ENCODE measurements at places on chromosomes 4 and X. TPM values are rescaled to one million over a fixed set of nuclear protein-coding genes. Genes with fewer than 3 reads are reported as not detected.
A peak's percentile ranks its signal among the peaks of the same experiment; 100 is the strongest.

- DNase-seq, result no peak
These were observed 1.7 kb upstream of the PCDH10 start for GRCh38 chr4:133147286-133147821.

MAGEA8 gene
- not detected for total RNA-seq

DMP1 gene
- not detected for total RNA-seq

- DNase-seq, result no peak
These were observed 837 bp downstream of the CITED1 start for GRCh38 chrX:72304877-72305276.

DNA sequence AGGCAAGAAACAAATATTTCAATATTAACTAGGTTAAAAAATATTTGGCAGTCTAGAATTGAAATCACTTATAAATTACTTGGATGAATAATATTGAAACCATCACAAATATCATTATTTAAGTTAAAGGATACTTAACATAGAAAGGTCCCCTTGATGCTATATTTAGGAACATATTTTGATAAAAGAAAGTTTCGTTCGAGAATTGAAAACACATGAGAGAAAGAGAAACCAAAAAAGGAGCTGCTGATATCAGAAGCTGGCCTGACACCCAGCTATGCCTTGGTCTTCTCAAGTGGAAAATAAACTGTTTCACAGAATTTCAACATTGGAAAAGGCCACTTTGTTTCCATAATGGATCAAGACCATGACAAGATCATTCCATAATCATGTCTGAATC is 762.4 kb downstream of the DMD start:
- no peak for DNase-seq

DNA sequence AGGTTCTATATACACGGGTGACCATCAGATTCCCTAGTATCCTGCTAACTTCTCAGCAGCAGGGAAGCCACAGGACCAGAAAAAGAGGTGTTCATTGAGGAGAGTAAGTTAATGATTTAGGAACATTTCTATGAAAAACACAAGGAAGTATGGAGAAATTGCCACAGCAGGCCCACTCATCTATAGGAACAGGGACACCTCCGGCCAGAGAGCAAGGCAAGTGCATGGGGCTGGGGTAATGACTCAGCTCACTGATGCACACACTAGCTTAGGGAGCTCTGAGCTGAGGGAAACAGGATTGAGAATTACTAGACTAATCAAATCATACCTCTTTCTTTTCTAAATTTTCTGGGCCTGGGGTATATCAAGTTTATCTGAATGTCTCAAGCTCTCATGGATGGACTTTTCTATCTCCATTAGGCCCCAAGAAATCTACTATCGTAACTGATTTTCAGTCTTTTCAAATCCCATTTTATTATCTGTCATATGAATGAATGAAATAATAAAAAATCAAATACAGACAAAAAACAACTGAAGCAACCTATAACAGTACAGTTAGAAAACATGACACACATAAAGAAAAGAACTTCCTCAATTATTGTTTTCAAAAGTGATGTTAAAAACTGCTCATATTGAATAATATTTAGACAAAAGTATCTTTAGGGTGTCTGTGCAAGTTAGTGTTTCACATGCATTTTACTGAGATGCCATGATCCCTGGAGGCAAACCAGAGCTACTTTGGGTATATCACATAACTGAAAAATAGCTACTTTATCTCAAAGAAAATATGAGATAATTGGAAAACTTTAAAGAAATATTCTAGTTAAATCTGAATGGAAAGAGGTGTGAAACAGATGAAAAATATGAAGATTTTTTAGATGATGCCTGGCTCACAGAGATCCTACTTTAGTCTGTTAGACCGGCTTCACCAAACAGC is 89.8 kb downstream of the FBXO8 start:
- no peak for DNase-seq

DNA sequence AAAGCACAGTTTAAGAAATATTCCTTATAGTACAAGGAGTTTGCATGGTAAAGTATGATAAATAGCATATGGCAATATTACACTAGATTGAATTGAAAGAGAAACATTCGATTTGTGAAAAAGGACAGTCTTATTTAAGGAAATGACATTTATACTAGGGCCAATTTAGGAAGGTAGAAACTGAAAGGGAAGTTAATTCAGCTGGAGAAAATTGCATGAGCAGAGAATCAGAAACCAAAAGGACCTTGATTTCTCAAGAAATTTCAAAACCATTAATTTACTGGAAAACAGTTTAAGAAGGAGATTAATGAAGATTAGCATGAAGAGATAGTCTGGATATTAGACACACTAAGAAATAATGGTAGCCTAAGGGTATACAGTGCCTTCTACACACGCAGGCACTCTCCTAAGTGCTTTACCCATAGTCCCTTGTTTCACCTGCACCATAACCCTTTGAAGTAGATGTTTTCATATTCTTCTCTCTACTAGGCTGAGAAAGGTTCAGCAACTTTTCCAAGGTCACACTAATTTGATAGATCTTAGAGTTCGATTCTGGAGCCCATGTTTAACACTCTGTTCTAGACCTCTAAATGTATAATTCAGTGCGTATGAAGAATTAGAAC is 259.1 kb upstream of the SLIT2 start:
- DNase-seq, result no peak

- DNase-seq, result no peak
These were observed 1.3 kb downstream of the TCEAL4 start for GRCh38 chrX:103586659-103587058.

GRCh38 chr4:46645126-46645525 is 255.2 kb upstream of the GABRA2 start:
- DNase-seq, result no peak

- DNase-seq, result no peak
These were observed 168.2 kb downstream of the AMELX start for GRCh38 chrX:11461201-11462001.

GRCh38 chr4:158827543-158827981 is 58.7 kb downstream of the FNIP2 start:
- DNase-seq, result no peak

- no peak for DNase-seq
These were observed 11.9 kb downstream of the HAUS7 start for GRCh38 chrX:153458476-153458875.

MAGEA9B gene
- total RNA-seq, result not detected

GRCh38 chr4:120808475-120809141 is 113.9 kb downstream of the PRDM5 start:
- DNase-seq, result no peak

- DNase-seq, result peak; percentile 17
These were observed 228.4 kb upstream of the PSAPL1 start for GRCh38 chr4:7663075-7663541.

HOPX gene
- 14.0 TPM for total RNA-seq

- DNase-seq, result no peak
These were observed 353.0 kb upstream of the SLC7A11 start for GRCh38 chr4:138595171-138595570.

DNA sequence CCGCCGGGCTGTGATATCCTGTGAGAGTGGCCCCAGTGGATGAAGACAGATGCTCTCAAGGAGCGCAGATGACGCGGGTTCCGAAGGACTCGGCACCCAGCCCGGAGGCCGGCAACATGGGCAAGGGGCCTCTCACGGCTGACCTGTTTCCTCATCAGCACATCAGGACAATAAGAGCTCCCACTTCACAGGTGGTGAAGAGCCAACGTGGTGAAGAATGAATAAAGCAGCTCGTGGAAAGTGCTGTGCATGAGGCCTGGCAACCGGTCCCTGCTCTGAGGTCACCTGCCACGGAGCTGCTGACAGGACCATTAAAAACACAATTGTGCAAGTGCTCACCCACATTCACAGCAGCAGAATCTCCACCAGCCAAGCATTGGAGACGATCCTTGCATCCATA is 22.9 kb downstream of the ABLIM2 start:
- no peak for DNase-seq

RAB39B gene
- 11.6 TPM for total RNA-seq

GRCh38 chr4:2402941-2403340 is 15.5 kb downstream of the ZFYVE28 start:
- DNase-seq, result no peak

- no peak for DNase-seq
These were observed 104.5 kb downstream of the SHISA3 start for GRCh38 chr4:42501624-42502401.

Measured in activated naive CD4-positive, alpha-beta T cell treated with anti-CD3 and anti-CD28 coated beads for 36 hours (primary cell).